ENCODE measurements at places on chromosomes 2 and 18. TPM values are rescaled to one million over a fixed set of nuclear protein-coding genes. Genes with fewer than 3 reads are reported as not detected.

The MAB21L4 gene
- total RNA-seq = not detected

The CGREF1 gene
- 3.7 TPM for total RNA-seq

The FSHR gene
- total RNA-seq = not detected

The CNOT9 gene
- 106 TPM for total RNA-seq

- H3K4me1 ChIP-seq = no peaks in the 10 kb centered on the region
- no peak overlapping the region for H3K27ac ChIP-seq
- H3K27me3 ChIP-seq = no peaks in the 10 kb centered on the region
- no peak overlapping the region for H3K4me3 ChIP-seq
Measured at GRCh38 chr2:125942585-125943424, 713.2 kb upstream of the GYPC start.

DNA sequence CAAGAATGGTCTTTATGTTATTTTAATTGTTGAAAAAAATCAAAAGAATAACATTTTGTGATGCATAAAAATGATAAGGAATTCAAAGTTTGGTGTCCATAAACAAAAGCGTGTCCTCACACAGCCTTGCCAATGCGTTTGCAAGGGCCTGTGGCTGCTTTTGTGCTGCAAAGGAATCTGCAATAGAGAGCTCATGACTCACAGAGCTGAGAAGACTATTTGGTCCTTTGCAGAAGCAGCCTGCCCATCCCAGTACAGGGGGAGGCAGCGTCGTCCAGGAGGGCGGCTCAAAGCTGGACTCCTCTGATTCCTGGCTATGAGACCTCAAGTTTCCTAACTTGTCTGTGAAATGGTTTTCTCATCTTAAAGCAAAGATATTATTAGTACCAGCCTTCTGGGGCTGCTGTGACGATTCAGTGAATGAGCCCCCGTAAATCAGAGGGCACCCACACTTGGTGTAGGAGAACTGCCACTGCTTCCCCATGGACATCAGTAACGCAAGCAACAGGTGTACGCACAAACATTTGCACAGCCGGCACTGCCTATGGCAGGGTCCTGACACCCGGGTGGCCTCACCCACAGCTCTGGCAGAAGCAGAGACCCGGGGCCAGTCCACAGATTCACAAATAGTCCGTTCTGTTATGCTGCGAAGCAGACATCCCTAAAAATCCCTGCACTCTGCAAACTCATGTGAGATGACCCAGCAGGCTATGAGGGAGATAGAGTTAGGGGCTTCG, 70.6 kb upstream of the ASAP2 start:
- peaks cover 4% of the 10 kb centered on the region for H3K27me3 ChIP-seq
- H3K4me3 ChIP-seq = no peak overlapping the region
- H3K4me1 ChIP-seq = no peaks in the 10 kb centered on the region
- no peak for DNase-seq
- H3K36me3 ChIP-seq = no peaks in the 10 kb centered on the region

GRCh38 chr2:46548521-46549144, 69.3 kb downstream of the TMEM247 start:
- DNase-seq = peak; percentile 28
- no peak overlapping the region for H3K4me3 ChIP-seq
- peaks cover 57% of the 10 kb centered on the region for H3K4me1 ChIP-seq

- H3K36me3 ChIP-seq = no peaks in the 10 kb centered on the region
- DNase-seq = no peak
- no peak overlapping the region for H3K4me3 ChIP-seq
- H3K27me3 ChIP-seq = no peaks in the 10 kb centered on the region
- no peak overlapping the region for H3K27ac ChIP-seq
Measured at GRCh38 chr2:56505885-56506284, 322.1 kb downstream of the CCDC85A start.
